Stimulated activated CD4-positive, alpha-beta T cell treated with anti-CD3 and anti-CD28 coated beads, Interleukin-1b, Interleukin-23, amount 100 ng/mL, for 48 hours (primary cell): ENCODE measurements at places on chromosomes 12 and 14.

DNA sequence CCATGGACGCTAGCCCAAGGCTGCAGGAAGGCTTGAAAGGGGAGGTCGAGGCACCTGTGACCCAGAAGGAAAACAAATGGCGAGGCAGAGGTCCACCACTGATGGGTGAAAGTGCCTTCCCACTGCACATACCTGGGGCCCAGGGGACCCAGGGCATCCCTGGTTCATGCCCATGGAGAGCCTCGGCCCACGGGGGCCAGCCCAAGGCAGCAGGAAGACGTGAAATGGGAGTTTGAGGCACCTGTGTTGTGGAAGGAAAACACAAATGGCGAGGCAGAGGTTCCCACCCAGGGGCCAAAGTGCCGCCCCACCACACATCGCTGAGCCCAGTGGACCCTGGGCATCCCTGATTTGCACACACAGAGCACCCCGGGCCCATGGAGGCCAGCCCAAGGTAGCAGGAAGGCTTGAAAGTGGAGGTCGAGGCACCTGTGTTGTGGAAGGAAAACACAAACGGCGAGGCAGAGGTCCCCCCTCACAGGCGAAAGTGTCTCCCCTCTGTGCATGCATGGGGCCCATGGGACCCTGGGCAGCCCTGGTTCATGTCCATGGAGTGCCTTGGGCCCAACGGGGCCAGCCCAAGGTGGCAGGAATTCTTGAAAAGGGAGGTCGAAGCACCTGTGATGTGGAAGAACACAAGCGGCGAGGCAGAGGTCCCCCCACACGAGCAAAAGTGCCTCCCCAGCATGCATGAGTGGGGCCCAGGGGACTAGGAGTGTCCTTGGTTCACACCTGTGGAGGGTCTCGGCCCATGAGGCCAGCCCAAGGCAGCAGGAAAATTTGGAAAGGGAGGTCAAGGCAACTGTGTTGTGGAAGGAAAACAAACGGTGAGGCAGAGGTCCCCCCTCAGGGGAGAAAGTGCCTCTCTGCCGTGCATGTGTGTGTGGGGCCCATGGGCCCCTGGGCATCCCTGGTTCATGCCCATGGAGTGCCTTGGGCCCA is 383.3 kb downstream of the ALG10 start:
- no peak for DNase-seq

DNA sequence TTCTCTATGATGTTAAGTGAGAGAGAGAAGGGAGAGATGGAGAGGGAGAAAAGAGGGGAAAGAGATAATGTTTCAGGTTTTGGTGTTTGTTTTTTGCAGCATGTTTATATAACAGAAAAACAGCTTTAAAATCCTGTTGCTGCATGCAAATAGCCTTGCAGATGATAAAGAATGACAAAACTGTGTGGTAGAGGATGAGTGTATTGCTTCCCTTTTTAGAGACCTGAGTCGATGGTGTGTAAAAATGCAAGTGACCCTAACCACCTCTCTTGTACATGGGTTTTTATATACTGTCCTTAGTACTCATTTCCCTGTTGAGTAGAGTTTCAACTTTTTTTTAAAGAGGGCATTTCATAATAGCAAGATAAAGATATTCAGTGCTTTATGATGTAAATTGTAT is 249.1 kb downstream of the AKAP6 start:
- DNase-seq = no peak

DNA sequence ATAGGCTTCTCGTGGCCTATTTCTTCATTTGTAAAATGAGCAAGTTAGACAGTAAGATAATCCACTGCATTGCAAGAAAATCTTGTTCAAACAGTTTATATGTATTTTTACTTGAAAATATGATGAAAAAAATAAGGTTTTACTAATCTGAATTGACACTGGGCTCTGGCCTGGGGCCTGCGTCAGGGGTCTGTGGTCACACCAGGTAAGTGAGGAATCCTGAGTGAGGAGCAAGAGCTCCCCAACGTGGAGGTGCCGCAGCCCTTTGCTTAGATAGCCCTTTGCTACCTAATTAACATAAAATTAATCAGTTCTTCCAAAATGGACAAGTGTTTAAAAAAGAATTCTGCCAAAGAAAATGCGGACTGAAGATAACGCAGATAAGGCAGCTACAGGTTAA is 39.1 kb upstream of the STAB2 start:
- no peak for DNase-seq

GRCh38 chr12:108640802-108641445 is 7.2 kb upstream of the SELPLG start:
- DNase-seq = no peak

GRCh38 chr12:64730588-64730969 is 28.6 kb downstream of the GNS start:
- no peak for DNase-seq

DNA sequence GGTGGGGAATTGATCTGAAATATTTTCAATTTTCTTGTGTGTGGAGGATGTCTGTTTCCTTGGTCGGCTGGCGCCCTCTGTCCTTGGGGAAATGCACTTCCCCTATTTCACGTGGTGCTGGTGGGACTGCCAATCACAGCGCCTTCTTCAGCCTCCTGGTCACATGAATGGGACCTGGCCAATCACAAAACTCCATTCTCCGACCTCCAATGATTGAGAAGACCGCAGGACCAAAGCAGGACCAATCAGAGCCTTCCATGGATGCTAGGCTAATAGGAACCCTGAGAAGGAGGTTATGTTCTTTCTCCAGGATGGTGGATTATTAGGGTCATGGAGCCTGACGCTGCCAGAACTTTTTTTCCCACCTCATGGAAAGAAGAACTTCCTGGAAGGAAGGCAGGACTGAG is 188.7 kb downstream of the TTC8 start:
- peak; percentile 38 for DNase-seq

GRCh38 chr12:65259501-65259900 is 19.0 kb upstream of the MSRB3 start:
- DNase-seq = no peak

GRCh38 chr12:92992041-92992440 is 62.9 kb upstream of the EEA1 start:
- no peak for DNase-seq

- no peak for DNase-seq
Observed at GRCh38 chr14:100981809-100982208, 78.3 kb upstream of the RTL1 start.

DNA sequence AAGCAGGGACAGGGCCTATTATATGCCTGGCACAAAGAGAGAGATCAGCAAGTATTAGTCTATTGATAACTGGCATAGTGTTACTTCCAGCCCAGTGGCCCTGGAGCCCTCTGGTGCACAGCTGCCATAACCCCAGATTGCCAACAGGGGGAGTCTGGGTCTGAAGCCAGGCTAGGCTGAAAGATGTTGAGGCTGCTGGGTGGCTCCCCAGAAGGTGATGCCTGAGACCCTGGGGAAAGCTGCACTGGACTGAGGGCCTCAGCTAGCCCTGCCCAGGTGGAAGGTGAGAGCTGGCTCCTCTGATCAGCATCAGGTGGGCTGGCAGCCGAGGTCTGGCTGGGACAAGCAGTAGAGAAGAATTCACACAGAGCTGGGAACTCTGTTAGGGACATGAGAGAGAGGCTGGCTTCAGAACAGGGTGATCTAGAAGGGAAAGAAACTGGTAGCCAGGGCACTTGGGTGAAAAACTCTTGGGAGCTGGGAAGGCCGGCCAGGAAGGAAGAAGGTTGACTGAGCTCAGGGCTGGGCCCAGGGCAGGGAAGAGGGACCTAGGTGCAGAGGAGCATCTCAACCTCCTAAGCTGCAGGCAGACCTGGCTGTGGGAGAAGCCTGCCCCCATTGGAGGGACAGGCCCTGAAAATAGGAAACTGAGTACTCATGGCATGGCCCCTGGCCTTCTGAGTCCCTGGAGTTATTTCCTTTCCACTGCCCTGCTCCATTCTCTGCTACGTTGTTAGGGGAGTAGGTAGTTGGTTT is 3.9 kb downstream of the GZMH start:
- peak; percentile 77 for DNase-seq

DNA sequence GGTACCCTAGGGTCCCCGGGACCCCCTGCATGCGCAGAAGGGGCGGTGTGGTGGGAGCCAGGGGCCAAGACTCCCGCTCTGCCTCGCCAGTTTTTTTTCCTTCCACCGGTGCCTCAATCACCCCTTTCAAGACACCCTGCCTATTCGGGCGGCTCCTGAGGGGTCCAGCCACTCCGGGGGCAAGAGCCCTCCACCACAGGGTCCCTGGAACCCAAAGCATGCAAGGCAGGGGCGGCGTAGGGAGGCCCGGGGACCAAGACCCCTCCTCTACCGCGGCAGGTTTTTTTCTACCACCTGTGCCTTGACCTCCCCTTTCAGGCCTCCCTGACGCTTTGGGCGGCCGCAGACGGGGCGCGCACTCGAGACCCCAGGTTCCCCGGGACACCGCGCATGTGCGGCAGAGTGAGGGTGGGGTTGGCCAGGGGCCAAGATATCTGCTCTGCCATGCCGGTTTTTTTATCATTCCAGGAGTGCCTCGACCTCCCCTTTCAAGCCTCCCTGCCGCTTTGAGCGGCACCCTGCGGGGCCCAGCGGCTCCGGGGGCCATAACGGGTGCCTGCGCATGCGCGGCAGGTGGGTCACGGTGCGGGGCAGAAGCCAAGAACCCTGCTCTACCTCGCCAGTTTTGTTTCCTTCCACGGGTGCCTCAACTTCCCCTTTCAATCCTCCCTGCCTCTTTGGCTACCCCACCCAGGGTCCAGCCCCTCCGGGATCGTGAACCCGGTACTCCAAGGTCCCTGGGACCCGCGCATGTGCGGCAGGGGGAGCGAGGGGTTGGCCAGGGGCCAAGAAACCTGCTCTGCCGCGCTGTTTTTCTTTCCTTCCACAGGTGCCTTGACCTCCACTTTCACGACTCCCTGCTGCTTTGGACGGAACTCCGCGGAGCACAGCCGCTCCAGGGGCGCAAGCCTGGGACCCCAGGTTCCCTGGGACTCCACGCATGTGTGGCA is 328.1 kb downstream of the ALG10 start:
- DNase-seq = no peak

GRCh38 chr12:47988073-47989022 is 15.9 kb downstream of the COL2A1 start:
- no peak for DNase-seq

- no peak for DNase-seq
Observed at GRCh38 chr14:47153746-47154145, 502.2 kb upstream of the RPL10L start.

GRCh38 chr12:54232790-54233189 is 44.0 kb upstream of the SMUG1 start:
- DNase-seq = no peak

- DNase-seq = no peak
Observed at GRCh38 chr12:93946542-93947150, 201.7 kb upstream of the PLXNC1 start.

GRCh38 chr14:48430805-48431204 is 755.4 kb upstream of the MDGA2 start:
- DNase-seq = no peak

GRCh38 chr12:111355201-111355925 is 13.5 kb downstream of the PHETA1 start:
- DNase-seq = no peak

DNA sequence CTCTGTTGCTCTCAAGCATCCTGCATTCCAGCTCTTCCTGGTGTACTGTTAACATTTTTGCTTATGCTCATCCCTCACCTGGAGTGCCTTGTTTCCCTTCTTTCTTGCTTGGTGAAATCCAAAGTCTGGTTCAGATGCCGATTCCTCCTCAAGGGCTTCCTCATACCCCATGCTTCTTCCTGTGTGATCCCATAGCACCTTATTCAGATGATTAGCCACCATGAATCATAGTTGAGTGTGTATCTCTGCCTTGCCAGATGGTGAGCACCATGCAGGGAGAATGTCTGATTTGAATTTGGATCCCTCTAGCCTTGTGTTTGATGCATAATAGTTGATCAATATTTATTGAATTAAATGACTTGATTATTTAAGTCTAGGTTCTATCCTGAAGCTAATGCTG is 39.4 kb upstream of the ANO4 start:
- DNase-seq = no peak

GRCh38 chr12:120156315-120157259 is 37.9 kb downstream of the GCN1 start:
- no peak for DNase-seq

GRCh38 chr12:72268386-72268785 is 3.8 kb upstream of the TRHDE start:
- no peak for DNase-seq

- no peak for DNase-seq
Observed at GRCh38 chr14:96299441-96299840, 43.4 kb downstream of the BDKRB1 start.

- no peak for DNase-seq
Observed at GRCh38 chr14:99737451-99737951, 53.4 kb downstream of the CYP46A1 start.

- DNase-seq = no peak
Observed at GRCh38 chr12:113240395-113240794, 19.1 kb downstream of the TPCN1 start.
